GM06990 (cell line): ENCODE measurements at places on chromosomes 16 and 17.

- no peak for DNase-seq
Observed at GRCh38 chr16:56753410-56753809, 23.5 kb downstream of the NUP93 start.

DNA sequence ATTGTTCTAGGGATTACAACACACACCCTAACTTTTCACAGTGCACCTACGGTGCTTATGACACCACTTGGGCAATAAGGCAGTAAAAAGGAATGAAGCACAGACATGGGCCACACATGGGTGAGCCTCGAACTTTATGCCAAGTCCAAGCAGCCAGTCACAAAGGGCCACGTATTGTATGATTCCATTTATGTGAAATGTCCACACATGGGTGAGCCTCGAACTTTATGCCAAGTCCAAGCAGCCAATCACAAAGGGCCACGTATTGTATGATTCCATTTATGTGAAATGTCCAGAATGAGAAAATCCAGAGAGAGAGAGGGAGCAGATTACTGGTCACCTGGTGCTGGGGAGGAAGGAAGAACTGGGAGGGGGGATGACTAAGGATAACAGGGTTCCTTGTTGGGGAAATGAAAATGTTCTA, 22.2 kb downstream of the RMI2 start:
- DNase-seq: no peak

- no peak for DNase-seq
Observed at GRCh38 chr17:71251951-71252350, 868.9 kb upstream of the SOX9 start.

DNA sequence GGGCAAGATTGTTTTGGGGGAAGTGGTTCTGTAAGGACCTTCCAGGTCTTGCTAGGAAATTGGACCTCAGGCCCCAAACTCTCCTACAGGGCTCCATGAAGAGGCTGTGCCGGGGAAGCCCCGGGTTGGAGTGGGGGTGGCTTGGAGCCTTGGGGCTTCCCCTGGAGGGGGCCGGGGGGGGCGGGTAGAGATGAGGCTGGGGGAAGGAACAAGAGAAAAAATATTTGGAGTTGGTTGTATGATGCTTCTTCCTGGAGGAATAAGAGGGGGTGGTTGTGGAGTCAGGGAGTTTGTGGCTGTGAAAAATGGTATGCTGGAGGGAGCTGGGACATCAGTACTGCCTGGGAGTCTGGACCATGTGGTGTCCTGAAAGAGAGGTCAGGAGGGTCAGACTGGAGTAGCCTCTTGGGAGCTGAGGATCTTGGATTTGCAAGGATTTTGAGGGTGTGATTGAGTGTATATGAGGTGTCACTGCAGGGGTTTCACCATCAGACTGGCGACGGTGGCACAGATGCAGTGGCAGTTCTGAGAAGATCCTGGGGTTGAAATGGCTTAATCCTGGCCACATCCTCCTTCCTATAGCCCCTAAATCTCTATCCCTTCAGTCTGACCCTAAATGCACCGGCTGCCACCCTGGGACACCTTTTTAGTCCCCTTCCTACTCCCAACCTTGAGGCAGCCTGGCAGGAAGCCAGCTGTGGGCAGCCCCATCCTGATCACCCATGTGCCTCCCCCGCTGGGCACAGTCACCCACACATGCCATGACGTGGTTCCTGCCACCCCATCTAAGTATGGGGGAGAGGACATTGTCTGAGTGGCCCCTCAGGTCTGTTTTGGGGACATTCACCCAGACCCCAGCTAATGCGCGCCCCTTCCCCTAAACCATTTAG, 10.9 kb downstream of the RARA start:
- DNase-seq: no peak

DNA sequence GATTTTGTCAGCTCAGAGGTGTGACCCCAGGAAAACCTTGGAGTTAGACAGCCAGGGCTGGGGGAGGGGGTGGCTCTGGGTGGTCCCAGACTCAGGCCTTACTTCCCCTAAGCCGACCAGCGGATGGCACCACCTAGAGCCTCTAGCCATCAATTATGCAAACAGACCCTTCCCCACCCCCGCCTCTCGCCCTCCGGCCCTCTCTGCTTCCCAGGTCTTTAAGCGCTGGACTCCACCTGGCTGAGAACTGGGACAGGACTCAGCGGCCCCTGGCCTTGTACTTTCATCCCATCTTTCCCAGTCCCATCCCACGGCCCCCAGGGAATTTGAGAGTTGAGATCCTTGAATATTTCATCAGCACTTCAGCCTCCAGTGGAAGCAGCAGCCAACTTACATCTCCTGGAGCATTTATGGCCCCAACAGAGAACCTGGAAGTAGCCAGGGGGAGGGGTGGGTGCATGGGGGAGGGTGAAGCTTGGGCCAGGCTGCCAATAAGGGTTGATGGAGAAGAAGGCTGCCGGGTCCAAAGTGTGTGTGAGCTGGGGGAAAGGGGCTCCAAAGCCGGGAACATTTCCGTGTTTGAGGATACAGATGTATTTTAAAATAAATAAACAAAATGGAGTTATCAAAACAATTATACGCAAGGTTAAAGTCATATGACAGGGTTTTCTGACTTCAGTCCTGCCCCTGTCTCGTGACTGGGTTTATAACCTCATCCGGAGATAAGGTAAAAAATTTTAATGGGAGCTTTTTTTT, 7.5 kb upstream of the JUP start:
- no peak for DNase-seq

- no peak for DNase-seq
Observed at GRCh38 chr17:57900991-57901743, 51.3 kb upstream of the MRPS23 start.
